RPMI7951 (cell line): ENCODE measurements at places on chromosomes 3 and 15. TPM values are rescaled to one million over a fixed set of nuclear protein-coding genes. Genes with fewer than 3 reads are reported as not detected.

- peak; percentile 8 for DNase-seq
Observed at GRCh38 chr3:127325629-127325961, 37.7 kb upstream of the PRR20G start.

- DNase-seq = no peak
Observed at GRCh38 chr3:65961733-65962132, 77.0 kb downstream of the MAGI1 start.

GRCh38 chr3:169777822-169778221 is 4.6 kb downstream of the MYNN start:
- no peak for DNase-seq

GRCh38 chr3:40913641-40914040 is 285.7 kb upstream of the CTNNB1 start:
- no peak for DNase-seq

DNA sequence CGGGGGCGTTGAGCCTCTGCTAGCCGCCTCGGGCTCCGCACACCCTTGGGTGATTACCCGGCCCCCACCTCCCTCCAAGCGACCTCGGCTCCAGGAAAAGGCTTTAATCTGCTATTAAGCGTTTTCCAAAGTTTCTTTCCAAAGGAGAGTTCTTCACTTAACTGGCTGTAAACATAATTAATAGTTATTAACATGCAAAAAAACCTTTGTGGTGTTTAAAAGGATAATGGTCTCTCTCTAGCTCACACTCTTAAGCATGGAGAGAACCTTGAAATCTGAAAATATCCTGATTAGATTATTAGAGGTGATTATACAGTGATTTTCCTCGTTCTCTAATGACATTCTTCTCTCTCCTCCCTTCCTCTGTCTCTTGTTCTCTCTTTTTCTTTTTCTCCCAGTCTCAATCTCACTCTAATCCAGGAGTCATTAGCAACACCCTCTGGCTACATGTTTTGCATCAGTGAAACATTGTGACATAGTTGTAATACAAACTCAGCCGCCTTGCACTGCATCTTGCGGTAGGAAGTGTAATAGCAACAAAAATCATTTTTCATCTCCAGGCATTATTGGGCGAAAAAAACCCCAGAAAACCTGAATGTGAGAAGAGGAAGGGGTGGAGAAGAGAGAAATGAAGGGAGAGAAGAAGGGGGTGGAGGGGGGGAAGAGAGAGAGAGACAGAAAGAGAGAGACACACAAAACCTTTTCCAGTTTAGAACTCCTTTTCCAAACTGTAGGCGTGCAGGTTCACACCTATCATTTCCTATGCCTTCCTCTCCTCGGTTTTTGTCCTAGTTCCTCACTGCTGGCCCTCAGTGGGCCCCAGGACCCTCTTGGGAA is 24.4 kb downstream of the NR2F2 start:
- DNase-seq = peak; percentile 78

GRCh38 chr15:68479406-68479805 is 47.4 kb upstream of the ITGA11 start:
- peak; percentile 58 for DNase-seq

- DNase-seq = no peak
Observed at GRCh38 chr3:59115364-59116232, 65.8 kb upstream of the CFAP20DC start.

DNA sequence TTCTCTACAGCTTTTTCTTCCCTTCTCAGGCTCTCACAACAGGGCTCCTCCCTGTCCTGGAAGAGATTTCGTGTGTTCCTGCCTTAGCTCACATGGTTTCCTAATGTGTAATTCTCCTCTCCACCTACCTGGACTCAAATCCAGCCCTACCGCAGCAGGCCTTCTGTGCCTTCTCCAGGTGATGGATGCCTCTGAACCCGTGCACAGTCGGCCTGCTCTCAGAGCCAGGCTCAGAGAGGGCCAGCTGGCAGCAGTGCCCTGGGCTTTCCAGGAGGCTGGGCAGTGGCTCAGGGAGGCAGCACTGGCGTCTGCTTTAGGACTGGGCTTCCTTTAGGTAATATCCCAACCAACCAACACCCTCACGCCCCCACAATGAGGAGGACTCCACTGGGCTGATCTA is 123.2 kb upstream of the TMC3 start:
- no peak for DNase-seq

DNA sequence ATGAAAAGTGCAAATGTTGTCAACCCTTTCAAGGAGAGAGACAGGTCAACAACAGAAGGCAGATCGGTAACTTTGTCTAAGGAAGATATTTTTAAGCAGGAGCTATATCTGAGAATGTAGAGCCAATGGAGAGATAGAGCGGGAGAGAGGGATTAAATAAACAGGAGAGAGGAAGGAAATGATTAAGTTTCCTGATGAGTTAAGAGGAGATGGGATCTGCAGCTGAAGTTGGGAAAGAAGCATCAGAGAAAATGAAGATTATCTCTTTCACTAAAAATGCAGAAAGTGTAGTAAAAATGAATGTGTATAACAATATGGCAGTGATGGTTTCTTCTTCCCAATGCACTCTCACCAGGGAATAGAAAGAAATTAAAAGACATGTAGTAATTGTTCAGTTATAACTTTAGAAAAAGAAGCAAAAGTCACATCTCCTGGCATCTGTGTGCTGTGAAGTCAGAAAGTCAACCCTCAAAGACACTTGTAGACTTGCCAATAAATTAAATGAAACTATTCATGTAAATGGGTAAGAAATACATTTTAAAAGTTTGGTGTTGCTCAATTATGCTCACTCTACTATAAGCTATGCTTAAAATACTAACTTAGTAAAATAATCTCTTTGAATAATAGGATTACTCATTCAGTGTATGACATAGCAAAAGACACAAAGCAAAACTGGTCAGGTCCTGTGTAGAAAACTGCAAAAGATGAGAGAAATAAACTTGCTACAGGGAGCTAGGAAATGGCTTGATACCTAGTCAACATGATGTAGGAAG is 264.6 kb downstream of the ZIC4 start:
- no peak for DNase-seq

DNA sequence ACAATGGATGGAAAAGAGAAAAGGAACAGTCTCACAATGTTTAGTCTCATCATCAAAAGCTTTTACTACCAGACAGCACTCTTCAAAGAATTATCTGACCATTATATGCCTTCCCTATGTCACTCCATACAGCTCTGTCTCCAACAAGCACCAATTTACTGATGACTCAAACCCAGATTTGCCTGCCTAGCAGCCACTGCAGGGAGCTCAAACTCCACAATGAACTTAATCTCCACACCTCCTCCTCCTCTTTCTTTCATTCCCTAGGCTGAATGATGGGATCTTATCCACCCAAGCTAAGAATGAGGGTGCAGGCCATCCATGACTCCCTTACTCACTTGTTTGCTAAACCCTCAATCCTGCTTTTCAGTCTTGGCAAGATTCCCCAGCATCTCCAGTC is 45.5 kb downstream of the NBEAL2 start:
- DNase-seq = no peak

- no peak for DNase-seq
Observed at GRCh38 chr3:58798312-58798711, 131.7 kb upstream of the FAM3D start.

DNA sequence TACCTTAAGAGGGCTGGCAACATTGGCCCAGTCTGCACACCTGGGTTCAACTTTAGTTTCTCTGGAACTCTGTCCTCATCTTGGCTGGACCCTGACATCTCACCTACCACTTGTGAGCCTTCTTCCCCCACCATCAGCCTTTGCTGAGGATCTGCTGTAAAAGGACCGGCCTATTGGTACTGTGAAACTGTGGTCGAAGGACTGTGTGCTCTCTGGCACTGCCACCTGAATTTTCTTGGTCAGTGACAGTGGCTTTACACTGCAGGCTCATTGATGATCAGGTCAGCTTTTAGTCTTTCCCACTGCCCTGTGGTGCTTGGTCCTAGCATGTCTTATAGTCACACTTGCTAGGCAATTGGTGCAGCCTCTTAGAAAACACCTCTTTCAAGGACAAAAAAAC is 86.9 kb downstream of the PEX5L start:
- DNase-seq = no peak

- DNase-seq = peak; percentile 73
Observed at GRCh38 chr3:136802481-136802996, 16.4 kb upstream of the SLC35G2 start.

- no peak for DNase-seq
Observed at GRCh38 chr3:189119950-189120349, 51.8 kb upstream of the TPRG1 start.

The SQOR gene
- total RNA-seq = 40.9 and 48.4 TPM in 2 replicates

The ISLR gene
- total RNA-seq = 2.5 and 8.8 TPM in 2 replicates

The MYZAP gene
- 0.24 and 0.29 TPM in 2 replicates for total RNA-seq

The DISP2 gene
- total RNA-seq = 0.24 and 0.59 TPM in 2 replicates

The CFAP100 gene
- not detected in 2 replicates for total RNA-seq

The IGSF11 gene
- 0.39 TPM in 1 of 2 replicates, not detected in the other for total RNA-seq

The IDH3A gene
- total RNA-seq = 43.6 and 54.9 TPM in 2 replicates

The WNT5A gene
- 193 and 213 TPM in 2 replicates for total RNA-seq

The CLDND1 gene
- total RNA-seq = 153 and 181 TPM in 2 replicates
